ENCODE measurements at places on chromosomes 2 and 18.

DNA sequence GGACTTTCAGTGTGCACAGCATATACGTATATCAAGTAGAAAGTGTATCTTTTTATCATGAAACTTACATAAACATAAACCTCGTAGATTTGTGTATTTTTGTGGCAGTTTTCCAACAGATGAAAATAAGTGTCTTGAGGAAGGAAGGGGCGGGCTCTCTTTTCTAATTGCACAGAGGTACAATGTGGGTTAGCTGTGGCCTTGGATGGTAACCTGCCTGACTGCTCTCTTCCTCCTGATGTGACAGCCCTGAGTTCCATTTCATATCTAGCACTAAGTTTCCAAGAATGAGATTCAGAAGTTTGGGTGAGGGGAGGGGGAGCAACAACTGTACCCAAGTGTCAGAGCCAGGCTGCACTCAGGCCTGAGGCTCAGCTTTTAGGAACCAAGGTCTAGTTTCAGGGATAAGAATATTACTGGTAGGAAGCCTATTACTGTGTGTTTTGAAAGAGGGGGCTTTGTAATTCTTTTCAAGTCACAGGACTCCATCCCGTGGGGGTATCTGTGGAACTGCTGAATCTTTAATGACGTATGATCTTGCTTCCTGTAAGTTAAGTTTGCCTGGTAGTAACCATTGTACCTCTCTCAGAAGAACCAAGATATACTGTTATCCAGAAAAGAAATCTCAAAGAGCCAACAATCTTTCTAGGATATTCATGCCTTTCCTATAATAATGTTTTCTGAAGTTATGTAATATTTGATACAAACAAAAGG is 483.7 kb downstream of the PTPRM start:
- no peak for DNase-seq

- no peak for DNase-seq
These were observed 62.7 kb downstream of the SP110 start for GRCh38 chr2:230156782-230157699.

- DNase-seq: no peak
These were observed 192.3 kb downstream of the MCFD2 start for GRCh38 chr2:46723346-46723745.

- no peak for DNase-seq
These were observed 449.3 kb upstream of the SPHKAP start for GRCh38 chr2:228630786-228631185.

GRCh38 chr18:63107171-63107845 is 212.3 kb downstream of the BCL2 start:
- peak; percentile 9 for DNase-seq
